ENCODE measurements at places on chromosomes 6 and 20. TPM values are rescaled to one million over a fixed set of nuclear protein-coding genes. Genes with fewer than 3 reads are reported as not detected.

Gene VSX1
- total RNA-seq: not detected

Gene BNIP5
- 9.1 TPM for total RNA-seq

Gene CD24
- 62.9 TPM for total RNA-seq

Gene C6orf58
- total RNA-seq: not detected

Gene SYNDIG1
- total RNA-seq: not detected

Gene NOX3
- not detected for total RNA-seq

Gene MYLK4
- 2.4 TPM for total RNA-seq

Gene ARMH2
- total RNA-seq: not detected

Gene FAM83B
- total RNA-seq: 15.7 TPM

Gene FRK
- total RNA-seq: 37.8 TPM

Gene KCNK16
- not detected for total RNA-seq

Gene UBR2
- 40.6 TPM for total RNA-seq

DNA sequence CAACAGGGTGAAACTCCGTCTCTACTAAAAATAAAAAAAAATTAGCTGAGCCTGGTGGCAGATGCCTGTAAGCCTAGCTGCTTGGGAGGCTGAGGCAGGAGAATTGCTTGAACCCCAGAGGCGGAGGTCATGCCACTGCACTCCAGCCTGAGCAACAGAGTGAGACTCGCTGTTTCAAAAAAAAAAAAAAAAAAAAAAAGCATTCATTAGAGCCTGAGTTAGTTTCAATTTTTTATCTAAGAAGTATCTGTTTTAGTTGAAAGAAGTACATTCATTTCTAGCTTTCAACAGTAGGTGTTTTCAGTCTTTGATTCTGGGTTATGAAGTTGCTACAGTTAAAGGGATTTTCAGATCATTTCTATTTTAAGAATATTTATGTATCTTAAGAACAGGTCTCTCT is 42.2 kb downstream of the ZNF292 start:
- no peak for DNase-seq

DNA sequence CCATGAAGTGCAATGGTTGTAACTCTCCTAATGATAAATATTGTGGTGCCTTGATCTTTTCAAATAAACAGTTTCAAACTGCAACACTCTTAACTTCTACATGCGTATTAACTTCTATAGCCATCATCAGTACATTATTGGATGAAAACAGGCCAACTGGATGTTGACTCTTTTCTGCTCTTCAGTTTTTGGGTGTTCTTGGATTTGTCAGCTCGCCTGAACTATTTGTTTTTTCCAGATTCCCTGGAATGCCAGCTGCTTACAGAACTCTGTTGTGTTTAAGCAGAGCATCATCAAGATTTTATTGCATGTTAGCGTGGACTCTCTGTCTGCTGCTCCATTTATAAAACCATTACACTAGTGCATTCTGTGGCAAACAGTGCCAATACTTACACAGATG is 626.1 kb downstream of the HDGFL1 start:
- DNase-seq: no peak

DNA sequence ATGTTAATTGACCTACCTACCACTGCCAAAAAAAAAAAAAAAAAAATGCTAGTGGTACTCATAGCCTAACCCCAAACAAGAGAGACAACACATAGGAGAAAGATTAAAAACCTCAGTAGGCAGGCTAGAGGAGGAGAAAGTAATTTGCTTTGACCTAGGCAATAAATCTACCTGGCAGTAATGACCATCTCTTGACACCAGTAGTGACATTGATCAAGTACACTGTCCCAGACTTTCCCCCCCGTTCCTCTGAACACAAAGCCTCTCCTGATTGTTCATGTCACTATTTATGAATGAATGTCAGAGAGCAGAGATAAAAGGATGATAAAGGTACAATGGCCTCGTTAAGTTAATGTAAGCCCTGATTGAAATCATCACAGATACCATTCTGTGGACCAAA is 746.8 kb downstream of the CBLN4 start:
- no peak for DNase-seq

- no peak for DNase-seq
These were observed 111.6 kb downstream of the SYCP2 start for GRCh38 chr20:59821788-59822187.

GRCh38 chr6:57021086-57021720 is 25.3 kb upstream of the KIAA1586 start:
- DNase-seq: no peak

- DNase-seq: no peak
These were observed 54.8 kb downstream of the DACT2 start for GRCh38 chr6:168264593-168265335.

- DNase-seq: no peak
These were observed 140.7 kb downstream of the ESR1 start for GRCh38 chr6:151948002-151948743.

- no peak for DNase-seq
These were observed 51.0 kb upstream of the ZFP64 start for GRCh38 chr20:52242237-52243230.

DNA sequence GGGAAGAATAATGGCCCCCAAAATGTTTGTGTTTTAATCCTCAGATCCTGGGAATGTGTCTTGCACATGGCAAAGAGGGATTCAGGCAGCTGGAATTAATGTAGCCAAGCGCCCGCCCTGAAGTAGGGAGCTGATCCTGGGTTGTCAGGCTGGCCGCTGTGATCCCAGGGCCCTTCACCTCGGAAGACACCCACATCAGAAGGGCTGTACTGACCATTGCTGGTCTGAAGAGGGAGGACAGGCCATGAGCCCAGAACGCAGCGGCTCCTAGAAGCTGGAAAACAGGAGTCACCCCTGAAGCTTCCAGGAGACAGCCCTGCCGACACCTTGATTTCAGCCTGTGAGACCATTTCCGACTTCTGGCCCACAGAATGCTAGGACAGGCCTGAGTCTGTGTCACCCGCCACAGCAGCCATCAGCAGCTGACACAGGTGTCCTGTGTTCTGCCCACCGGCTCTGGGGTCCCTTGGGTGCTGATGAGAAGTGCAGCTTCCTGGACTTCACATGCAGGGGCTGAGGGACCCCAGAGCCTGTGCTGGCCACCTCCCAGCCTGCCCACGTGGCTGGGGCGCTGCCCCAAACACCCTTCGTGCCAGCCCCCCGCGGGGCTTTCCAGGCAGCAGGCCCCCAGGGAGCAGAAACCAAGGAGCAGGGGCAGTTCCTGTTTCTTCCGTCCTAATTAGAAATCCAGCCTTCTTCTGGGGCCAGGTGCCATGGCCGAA is 86.3 kb downstream of the ERMARD start:
- DNase-seq: no peak

- no peak for DNase-seq
These were observed 77.5 kb downstream of the UST start for GRCh38 chr6:148824291-148824690.

- no peak for DNase-seq
These were observed 35.3 kb downstream of the ESR1 start for GRCh38 chr6:151842816-151843215.

- DNase-seq: no peak
These were observed 45.1 kb downstream of the SRC start for GRCh38 chr20:37390891-37391525.

DNA sequence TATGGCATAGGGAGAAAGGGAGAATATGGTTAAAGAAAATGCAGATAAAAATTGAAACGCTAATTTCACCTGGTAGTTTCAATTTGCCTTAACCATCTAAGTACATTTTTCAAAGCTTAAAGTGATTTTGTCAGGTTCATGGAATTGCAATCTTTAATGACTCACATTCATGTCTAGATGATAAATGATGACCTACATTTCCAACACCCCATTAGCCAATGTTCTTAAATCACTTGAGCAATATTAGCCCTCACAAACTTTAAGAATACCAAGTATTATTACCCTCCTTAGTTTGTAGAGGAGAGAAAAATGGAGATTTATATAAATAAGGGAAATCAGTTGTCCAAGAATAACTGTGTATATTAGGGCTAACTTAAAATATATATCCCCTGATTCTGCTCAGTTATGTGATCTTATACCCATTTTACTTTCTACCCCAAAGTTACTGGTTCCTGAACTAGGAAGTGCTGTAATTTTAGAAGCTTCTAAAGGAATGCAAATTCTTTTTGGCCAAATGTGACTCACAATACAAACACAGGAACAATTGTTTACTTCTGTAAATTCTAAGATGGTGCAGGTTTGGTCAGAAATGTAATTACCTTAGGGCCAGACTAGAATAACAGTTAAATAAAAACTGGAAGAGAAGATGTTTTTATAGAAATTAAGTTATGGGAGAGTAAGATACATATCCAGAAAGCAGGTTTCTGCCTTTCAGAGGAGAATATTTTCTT is 34.5 kb downstream of the TPBG start:
- DNase-seq: no peak

DNA sequence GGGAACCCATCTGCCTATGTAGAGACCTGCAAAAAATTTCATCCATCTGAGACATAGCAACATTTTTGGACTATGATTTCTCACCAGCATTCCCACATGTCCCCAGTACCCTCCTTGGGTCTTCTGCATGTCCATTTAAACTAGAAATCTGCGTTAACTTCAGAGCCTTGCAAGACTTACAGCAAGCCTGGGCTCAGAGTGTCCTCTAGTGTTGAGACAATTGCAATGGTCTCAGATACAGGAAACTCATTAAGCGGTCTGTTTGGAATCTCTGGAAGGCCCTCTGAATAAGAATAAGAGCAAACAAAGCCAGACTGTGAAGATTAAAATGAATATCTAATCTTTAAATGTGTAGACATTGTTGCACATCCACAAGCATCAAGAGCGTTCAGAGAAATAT is 20.5 kb upstream of the PI3 start:
- no peak for DNase-seq

DNA sequence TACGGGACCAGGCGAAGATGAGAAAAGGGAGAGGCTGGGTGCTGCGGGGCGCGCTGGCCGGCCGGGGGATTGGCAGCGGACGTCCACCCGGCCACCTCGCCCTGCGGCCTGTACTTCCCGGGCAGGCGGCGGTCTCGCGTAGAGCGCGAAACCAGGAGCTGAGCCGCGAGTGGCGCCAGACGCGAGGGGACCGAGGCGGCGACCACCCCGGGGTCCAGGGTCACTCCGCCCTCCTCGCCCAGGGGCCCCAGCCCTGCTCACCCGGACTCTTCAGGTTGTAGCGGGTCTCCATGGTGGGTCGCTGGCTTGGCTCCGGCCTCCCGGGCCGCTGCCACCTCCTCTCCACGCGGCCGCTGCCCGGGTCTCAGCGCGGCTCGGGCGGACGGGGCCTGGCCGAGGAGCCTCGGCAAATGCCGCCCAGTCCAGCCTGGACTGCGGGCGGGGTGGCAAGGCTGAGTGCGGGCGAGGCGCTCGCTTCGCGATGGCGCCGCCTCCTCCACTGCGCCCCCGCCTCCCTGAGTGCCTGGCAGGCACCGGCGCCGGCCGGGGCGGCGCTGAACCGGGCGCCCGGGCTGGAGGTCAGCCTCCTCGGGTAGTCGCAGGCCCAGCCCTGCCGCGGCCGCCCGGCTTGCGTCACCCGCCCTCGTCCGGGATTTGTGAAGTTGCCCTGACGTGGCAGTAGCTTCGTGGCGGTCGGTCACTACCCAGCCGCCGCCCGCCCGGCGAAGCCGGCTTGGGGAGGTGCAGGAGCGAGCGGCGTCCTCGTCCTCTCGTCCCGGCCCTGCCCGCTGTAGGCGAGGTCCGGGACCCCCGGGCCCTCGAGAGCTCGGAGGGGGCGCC is at the start of gene UBE2J1:
Gene UBE2J1 (minus strand): TSS at position 445 of the 840 bp plus-strand sequence. CDS start 153 bp downstream, at position 292.
- DNase-seq: peak; percentile 97

DNA sequence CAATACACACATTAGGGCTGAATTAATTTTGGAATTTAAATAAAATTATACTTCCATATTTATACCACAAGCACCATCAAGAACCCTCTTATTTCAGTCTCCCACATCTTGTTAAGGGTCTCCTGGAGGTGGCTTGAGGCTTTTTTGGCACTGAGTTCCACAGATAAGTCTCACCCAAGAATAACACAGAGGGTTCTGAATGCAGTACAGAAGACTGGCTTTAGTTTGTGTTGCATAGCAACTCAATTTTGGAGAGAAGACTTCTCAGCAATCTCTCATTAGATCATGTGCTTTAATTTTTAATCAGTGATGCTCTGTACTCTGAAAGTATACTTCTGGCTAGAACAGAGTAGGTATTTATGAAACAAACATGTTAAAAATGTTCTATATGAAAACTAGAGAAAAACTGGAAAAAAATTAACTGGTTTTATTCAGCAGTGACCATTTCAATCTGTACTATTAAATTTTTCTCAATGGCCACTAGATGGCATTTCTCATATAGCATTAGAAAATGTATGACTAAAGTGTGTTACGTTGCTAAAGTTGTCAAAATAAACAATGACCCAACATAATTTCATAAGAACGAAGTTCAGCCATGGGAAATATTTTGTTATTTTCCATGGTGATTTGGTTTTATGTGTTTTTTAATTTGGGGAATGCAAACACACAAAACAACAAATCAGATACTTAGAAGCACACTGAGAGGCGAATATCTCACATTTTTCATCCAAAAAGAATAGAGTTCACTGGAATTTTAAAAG is 32.7 kb upstream of the MAP7 start:
- DNase-seq: no peak

DNA sequence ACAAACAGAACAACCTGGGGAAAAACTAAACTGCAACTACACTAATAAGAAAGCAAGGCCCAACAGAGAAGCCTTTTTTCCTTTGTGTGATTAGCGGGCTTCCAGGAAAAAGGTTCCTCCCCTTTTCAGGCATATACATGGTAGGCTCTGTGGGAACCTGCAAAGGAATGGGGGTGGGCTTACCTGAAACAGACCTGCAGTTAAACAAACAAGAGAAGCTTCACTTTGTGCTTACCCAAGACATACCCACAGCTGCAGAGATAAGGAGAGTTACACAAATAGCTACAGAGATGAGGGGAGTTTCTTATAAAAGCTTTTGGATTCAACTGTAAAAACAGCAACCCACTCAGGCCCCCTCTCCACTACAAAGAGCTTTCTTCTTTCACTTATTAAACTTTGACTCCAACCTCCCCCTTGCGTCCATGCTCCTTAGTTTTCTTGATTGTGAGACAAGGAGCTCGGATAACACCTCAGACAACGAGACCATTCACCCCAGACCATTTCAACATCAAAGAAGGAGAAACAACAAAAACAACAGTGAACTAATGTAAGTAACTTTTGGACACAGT is 30.9 kb downstream of the RNF146 start:
- no peak for DNase-seq

GRCh38 chr6:103273048-103273447 is 1586.7 kb downstream of the HACE1 start:
- no peak for DNase-seq

DNA sequence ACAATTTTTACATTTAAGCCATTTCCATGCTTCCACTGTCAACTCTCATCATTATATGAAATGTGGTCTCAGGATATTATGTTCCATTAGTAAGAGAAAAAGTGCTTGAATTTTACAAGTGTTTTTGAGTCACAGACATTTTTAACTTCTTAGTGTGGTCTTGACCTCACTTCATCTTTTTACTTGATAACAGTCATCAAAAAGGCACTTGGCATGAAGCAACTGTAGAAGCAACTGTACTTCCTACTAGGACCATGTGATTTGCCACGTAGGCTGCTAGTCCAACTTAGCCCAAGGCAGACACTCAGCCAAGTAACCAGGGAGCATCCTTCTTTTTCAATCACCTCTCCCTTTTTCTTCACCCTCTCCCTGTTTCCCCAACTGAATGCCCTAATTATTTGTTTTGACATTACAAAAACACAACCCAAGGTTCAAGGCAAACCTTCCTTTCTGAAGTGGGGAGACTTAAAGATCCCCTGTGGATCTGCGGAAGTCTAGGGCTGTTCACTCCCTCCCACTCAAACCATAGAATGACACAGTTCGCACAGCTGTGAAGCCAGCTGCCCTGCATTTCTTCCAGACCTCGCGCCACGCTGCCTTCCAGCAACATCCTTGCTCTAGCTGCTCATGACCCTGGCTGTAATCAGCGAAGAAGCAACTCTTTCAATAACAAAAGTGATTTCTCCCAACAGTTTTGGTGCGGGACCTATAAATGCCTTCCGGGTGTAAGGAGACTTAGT is 45.0 kb downstream of the PHACTR1 start:
- no peak for DNase-seq

GRCh38 chr6:107618672-107619071 is 128.8 kb downstream of the SOBP start:
- no peak for DNase-seq
